ENCODE measurements at places on chromosomes 3 and 15.

DNA sequence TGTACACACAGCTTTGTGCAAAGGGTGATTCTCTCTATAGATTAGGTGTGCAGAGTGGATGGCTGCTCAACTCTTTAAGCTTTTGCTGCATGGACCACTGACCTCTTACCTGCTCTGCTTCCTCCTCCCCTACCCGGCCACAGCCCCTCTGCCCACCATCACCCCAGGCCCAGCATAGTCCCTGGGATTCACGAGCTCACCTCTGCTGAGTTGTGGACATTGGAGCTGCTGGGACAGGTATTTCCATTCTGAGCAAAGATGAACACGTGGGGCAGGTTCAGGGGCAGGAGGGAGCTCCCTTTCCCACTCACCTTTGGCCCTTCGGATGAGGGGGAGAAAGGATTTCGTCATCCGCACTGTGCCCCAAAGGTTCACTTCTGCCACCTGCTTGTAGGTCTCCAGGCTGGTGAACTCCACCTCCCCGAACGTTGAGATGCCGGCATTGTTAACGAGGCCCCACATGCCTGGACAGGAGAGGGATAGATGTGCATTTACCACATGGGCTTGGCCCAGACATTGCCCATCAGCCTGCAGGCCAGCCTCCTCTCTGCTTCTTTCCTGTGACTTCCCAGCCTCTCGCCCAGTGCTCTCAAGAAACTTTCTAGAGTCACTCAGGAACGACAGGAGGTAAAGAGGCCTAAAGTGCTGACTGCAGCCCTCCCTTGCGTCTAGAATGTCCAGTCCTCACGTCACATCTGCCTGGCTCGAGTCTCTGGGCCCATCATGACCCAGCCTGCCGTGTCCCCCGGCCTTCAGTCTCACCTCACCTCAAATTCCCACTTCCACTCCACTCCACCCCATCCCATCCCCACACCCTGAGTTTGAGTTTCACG, 41.6 kb downstream of the BDH1 start:
- no peak for DNase-seq

DNA sequence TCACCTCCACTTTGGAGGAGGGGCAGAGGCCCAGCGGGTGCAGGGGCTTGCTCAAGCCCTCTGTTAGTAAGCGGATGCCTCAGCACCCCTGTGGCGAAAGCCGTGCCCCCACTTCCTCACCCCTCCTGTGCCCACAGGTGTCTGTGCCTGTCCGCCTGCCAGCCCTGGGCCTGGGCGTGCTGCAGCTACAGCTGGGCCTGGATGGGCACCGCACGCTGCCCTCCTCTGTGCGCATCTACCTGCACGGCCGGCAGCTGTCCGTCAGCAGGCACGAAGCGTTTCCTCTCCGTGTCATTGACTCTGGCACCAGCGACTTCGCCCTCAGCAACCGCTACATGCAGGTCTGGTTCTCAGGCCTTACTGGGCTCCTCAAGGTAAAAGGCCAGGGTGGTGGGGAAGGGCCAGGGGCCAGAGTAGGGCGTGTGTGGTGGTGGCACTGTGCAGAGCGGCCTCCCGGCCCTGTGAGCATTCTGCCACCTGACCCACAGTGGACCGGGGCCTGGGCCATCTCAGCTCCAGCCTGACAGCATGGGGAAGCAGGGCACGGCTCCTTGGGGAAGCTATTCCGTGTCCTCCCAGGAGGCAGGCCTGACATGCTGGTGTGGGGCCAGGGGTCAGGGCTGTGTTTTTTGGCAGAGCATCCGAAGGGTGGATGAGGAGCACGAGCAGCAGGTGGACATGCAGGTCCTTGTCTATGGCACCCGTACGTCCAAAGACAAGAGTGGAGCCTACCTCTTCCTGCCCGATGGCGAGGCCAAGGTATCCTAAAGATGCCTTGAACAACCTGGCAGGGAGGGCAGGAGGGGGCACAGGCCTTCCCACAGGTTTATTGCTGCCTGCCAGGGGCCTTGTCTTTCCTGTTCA, 9.0 kb downstream of the MAN2A2 start:
- DNase-seq, result no peak

GRCh38 chr3:138418601-138419206, 15.7 kb upstream of the ESYT3 start:
- peak; percentile 65 for DNase-seq

GRCh38 chr3:98013411-98014267, 21.5 kb downstream of the GABRR3 start:
- peak; percentile 11 for DNase-seq

GRCh38 chr3:175672119-175672689, 813.1 kb downstream of the NAALADL2 start:
- peak; percentile 28 for DNase-seq

DNA sequence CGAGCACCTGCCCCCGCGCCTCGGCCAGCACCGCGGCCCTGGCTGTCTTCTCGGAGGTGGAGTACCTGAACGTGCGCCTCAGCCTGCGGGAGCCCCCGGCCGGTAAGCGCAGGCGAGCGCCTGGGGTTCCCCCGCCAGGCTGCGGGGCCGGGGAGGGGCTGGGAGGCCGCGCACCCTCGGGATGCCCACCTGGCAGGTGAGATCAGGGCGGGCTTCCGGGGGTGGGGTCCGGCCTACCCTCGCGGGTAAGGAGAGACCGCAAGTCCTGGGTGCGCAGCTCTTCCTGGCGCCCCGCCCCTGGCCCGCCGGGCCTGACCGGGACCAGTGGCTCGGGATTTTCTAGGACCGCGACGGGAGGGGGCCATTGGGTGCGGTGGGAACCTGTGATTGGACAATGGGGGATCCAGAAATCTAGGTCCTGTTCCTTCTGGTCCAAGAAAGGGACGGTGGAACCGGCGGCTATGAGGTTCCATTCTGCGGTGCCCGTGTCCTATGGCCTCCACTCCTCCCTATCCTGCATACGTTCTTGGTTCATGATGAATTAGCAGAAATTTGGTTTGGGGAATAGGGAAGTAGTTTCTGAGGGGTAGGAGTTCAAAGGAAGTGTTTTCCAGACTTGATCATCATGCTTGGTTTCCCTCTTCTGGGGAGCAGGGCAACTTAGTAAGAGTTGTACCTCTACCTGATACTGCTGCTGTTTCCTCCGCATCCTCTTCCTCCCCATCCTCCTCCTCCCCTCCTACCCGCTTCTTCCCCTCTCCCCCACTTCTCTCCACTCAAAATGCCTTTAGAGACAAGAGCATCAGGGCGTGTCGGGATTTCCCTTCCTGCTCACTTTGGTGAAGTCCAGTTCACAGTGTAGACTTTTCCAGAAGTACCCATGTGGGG, 808 bp downstream of the ARRDC4 start:
- DNase-seq, result no peak

DNA sequence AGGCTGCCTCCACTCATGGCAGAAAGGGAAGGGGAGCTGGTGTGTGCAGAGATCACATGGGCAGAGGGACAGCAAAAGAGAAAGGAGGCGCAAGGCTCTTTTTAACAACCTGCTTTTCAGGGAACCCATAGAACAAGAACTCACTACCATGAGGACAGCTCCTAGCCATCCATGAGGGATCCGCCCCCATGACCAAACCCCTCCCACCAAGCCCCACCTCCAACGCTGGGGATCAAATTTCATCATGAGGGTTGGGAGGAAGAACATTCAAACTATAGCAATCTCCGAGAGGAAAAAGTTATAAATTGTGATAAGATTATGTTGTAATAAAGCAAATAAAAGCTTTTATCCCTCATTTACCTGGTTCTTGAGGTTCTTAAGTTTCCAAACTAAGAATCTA, 84.7 kb upstream of the LMCD1 start:
- DNase-seq, result no peak

DNA sequence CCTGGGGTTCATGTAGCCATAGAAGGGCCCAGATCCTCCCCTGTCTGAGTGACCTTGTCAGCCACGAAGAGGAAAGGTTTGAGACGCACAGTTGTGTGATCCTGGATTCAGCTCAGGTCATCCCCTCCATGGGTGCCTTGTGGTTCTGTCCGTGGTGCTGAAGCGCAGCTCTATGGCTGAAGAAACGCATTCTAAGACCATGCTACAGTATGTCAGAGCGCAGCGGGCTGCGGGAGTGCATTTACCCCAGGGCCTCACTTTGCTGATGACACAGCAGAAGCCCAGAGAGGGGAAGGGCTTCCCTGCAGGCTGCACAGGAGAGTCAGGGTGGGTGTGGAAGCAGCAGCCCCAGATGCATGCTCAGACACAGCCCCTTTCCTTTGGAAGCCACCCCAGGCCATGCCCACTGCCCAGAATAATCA, 68.8 kb upstream of the IQSEC1 start:
- no peak for DNase-seq
